DND-41 (cell line): ENCODE measurements at places on chromosomes 1 and 21.

DNA sequence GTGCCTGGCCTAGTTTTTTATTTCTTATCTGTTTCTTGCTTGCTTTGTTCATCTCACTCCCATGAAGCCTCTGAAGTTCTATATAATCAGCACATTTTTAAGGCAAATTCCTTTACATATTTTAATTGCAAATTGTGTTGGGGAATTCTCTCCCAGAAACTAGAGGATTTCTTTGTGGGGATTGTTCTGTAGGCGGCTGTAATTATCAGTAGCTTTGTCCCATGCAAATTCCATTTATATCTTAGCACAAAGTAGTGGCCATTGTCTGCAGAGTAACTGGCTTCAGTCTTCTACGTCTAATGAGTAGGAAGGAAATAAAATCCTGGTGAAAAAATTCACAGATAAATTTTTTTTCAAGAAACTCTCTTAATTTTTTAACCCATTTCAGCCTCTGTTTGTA is 35.7 kb downstream of the CLEC20A start:
- no peak for DNase-seq

- DNase-seq = no peak
Observed at GRCh38 chr1:179810367-179810715, 67.2 kb downstream of the FAM163A start.

- DNase-seq = no peak
Observed at GRCh38 chr1:109792056-109792831, 28.5 kb upstream of the EPS8L3 start.

- no peak for DNase-seq
Observed at GRCh38 chr1:79006564-79006963, at the start of gene ADGRL4. Gene ADGRL4, minus strand, starts transcription at chr1:79006730. Its CDS starts 76 bp downstream, at chr1:79006654.

GRCh38 chr1:226677027-226678020 is 61.8 kb downstream of the ITPKB start:
- DNase-seq = peak; percentile 77

DNA sequence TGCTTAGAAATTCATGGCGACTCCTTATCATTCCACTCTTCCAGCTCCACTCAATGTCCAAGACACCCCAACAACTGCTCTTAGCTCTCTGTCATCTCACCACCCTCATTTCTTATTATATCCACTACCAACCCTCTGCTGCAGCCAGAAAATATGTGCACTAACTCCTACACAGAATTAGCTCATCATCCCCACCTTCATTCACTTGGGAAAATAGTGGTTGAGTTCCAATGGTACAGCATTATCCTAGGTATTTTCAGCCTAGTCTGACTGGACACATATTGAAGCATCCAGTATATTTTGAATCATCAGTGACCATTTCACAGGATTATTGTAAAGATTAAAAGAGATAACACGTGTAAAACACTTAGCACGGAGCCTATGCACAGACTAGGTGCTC is 16.7 kb upstream of the VSIG8 start:
- no peak for DNase-seq

- DNase-seq = no peak
Observed at GRCh38 chr21:27171707-27172106, 204.8 kb upstream of the ADAMTS5 start.

- DNase-seq = no peak
Observed at GRCh38 chr1:44270686-44271628, 57.7 kb downstream of the DMAP1 start.

DNA sequence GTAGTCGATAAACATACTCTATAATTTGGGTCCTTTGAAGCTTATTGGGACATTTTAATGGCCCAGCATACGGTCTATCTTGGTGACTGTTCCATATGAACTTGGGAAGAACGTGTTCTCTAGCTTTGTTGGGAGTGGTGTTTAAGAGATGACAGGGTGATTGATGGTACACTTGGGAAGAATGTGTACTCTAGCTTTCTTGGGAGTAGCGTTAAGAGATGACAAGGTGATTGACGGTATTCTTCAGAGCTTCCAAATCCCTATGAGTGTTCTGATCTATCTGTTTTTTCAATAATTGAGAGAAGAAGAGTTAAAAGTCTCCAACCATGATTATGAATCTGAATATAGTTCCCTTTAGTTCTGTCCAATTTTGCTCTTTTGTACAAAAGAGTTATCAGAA is 9.4 kb downstream of the NPHP4 start:
- no peak for DNase-seq
